Left renal pelvis (tissue), 4 donors: ENCODE measurements at places on chromosomes 4 and X. TPM values are rescaled to one million over a fixed set of nuclear protein-coding genes. Genes with fewer than 3 reads are reported as not detected.

TBX22 gene
- 3.8 TPM for polyA plus RNA-seq

PNMA6F gene
- polyA plus RNA-seq, result 0.04 TPM

CDKL2 gene
- 11.5 TPM for polyA plus RNA-seq

NLRP2B gene
- polyA plus RNA-seq, result not detected

CA5B gene
- polyA plus RNA-seq, result 8.2 TPM

AWAT2 gene
- not detected for polyA plus RNA-seq

HSD17B11 gene
- polyA plus RNA-seq, result 56.4 TPM

PGAM4 gene
- 0.19 TPM for polyA plus RNA-seq

NSG1 gene
- polyA plus RNA-seq, result 5.1 TPM
